H1 (cell line): ENCODE measurements at places on chromosomes 3 and 15.

- no peak for DNase-seq
These were observed 117.2 kb downstream of the TLE3 start for GRCh38 chr15:69980341-69981059.

DNA sequence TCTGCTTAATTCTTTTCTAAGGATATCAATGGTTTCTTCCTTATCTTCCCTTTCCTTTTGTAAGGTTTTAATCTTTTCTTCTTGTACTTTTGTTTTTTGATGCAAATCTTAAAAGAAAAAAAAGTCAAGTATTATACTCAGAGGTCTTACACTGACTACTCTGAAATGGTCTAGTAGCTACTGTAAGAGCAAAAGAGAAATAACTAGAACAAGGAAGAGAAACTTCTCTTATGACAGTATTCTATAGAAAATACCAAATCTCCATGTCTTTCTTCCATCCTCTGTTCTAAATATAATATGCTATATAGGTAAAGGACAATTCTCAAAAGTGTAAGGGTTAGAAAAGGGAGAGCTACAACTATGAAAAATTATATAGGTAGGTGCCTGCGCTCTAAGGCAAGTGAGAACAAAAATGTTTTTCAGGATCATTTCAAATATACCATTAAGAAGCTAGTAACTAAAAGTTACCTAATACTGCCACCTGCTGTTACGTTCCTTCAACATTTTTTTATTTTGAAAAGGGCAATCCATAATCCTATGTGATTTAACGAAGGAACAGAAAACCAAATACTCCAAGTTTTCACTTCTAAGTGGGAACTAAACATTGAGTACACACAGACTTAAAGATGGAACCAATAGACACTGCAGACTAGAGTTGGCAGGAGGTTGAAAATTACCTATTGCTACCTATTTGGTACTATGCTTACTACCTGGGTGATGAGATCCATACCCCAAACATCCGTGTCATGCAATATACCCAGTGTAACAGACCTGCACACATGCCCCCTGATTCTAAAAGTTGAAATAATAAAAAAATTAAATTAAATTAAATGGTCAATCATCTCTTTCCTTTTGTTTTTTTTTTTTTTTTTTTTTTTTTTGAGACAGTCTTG lies 36.7 kb downstream of the CIP2A start:
- DNase-seq: no peak

DNA sequence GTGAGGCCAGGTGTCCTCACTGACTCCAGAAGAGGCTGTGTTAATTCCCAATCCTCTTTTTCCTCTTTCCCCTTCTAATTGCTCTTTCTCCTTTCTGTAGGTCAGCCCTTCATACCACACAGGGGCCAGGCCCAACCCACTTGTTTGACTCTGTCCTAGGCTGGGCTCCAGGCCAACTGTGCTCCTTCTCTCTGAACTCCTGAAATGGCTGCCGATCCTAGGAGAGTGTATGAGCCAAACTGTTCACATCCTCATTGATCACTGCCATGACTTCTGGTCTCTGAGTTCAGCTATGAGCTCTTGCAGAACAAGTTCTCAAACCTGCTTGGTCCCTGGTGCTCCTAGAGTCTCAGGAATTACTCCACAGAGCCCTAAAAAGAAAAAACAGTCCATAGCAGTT lies 145.1 kb downstream of the VGLL4 start:
- no peak for DNase-seq

GRCh38 chr3:98812851-98813374 lies 49.8 kb downstream of the ST3GAL6 start:
- no peak for DNase-seq

DNA sequence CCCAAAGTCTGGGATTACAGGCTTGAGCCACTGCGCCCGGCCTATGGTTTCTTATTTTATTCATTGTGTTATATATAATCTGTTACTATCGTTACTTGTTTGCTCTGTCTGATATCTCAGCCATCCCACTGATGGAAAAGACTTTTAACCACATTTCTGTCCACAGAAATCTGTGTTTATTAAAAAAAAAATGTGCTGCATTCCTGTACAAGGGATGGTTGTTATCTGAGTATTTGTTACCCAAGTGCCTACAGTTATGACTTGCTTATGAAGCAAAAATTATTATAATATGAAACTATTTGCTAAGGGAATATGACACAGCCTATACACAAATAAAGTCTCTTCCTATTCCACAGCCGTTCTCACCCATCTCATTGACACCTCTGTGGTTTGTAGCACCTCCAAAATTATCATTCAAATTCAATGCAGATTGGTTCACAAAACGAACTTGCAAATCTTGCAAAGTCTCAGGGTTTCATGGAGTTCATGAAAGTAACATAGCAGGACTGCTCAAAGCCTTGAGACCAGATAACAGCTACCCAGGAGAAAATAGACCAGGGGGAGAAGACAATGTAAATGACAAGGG lies 47.4 kb upstream of the UBE2E1 start:
- no peak for DNase-seq

GRCh38 chr15:91231703-91232102 lies 131.6 kb downstream of the SV2B start:
- no peak for DNase-seq

- no peak for DNase-seq
These were observed 175.3 kb downstream of the UACA start for GRCh38 chr15:70587896-70588567.

DNA sequence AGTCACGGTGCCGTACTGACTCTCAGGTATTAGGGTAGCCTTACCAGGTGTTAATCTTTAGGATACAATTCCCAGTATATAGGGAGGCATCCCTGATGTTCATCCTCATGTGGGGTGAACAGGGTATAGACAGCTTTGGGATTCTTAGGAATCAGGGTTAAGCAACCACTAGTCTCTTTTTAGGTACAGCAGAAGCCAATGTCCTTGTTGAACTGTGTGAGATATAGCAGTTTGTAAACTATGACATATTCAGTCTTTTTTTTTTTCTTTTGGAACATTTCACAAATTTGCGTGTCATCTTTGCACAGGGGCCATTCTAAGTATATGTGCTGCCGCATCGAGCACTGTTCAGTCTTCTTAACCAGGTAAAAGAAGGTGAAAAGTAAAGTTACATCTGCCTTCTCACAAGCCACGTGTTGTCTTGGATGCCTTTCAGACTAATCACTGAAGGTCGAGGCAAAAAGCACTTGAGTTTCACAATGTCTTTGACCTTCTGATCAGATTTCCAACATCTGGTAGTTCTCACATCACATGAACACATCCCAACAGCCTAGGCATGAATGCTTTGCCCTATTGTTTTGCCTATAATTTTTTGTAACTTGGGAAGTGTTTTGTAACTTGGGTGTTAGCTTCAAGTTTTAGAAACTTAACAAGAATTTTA lies 17.2 kb downstream of the TSEN2 start:
- DNase-seq: no peak

GRCh38 chr3:52073490-52073889 lies 17.1 kb upstream of the DUSP7 start:
- DNase-seq: no peak

DNA sequence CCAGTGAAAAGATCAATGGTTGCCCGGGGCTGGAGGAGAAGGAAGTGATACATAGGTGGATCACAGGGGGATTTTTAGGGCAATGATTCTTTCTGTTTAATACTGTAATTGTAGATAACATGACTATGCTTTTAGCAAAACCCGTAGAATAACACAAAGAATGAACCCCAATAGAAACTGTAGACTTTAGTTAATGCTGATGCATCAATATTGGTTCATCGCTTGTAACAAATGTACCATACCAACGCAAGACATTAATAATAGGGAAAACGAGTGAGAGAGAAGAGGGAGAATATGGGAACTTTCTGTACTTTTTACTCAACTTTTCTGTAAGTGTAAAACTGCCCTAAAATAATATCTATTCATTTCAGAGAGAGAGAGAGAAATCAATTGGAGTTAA lies 383.3 kb upstream of the ATP11B start:
- no peak for DNase-seq

DNA sequence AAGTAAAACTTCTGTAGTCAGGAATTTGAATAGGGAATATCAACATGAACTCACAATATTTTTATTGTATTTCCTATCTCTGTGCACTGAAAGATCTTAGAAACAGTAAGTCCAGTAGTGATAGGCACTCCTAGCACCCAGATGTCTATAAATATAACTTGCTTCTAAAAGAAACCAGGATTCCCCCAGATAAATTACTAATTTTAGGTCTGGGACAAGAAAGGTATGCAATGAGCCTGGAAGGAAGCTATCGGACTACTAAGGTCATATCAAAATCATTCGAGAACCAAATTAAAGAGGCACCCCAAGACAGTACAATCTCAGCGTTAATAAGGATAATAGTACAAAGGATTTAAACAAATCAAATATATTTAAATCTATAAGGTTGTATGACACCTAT lies 47.4 kb downstream of the CLDN18 start:
- no peak for DNase-seq

- DNase-seq: no peak
These were observed 9.4 kb downstream of the NAA50 start for GRCh38 chr3:113736548-113737089.

DNA sequence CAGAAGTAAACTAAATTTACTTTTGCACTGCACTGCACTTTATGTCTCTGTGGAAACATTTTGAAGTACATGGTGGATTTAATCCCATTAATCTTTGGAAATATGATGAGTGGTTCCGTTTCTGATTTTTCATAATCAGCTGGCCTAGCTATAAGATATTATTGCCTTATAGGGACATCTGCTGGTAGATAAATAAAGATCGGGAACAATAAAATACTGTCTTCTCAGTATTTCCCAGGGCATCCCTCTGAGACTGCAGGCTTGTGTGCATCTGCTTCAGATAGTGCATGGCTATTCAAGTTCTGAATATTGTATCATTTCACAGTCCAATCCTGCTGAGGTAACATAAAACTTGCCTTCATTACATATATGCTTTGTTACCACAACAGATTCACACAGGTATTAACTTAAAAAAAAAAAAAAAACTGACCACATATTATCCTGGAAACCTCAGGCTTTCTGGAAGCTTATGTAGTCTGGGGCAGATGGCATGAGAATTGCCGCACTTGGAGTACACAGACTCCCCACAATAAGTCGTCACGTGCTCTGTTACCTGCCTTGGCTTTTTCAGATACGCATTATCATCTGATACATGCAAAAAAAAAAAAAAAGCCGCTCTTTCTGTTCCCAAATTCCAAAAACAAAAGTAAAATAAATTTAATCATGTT lies 330.8 kb upstream of the AGTR1 start:
- no peak for DNase-seq

- DNase-seq: no peak
These were observed 574 bp downstream of the NGRN start for GRCh38 chr15:90266061-90266431.

GRCh38 chr3:103170651-103171050 lies 735.8 kb downstream of the ZPLD1 start:
- no peak for DNase-seq

- DNase-seq: no peak
These were observed 387.5 kb downstream of the NLGN1 start for GRCh38 chr3:173785004-173785403.

GRCh38 chr3:42705058-42705767 lies 2.6 kb upstream of the HHATL start:
- DNase-seq: no peak

DNA sequence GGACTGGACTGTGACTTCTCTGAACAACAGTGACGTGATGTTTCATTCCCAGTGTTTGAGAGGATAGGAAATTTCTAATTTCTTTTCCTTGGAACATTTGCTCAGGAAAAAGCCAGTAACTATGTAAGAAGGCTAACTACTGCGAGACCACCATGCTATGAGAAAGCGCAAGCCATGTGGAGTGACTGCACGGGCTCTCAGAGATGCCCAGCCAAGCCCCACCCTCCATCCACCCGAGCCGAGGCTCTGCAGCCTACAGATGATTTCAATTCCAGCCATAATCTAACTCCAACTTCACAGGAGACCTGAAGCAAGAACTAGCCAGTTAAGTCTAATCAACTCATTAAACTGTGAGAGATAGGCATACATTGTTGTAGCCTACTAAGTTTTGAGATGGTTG lies 124.3 kb downstream of the GREM1 start:
- DNase-seq: no peak

DNA sequence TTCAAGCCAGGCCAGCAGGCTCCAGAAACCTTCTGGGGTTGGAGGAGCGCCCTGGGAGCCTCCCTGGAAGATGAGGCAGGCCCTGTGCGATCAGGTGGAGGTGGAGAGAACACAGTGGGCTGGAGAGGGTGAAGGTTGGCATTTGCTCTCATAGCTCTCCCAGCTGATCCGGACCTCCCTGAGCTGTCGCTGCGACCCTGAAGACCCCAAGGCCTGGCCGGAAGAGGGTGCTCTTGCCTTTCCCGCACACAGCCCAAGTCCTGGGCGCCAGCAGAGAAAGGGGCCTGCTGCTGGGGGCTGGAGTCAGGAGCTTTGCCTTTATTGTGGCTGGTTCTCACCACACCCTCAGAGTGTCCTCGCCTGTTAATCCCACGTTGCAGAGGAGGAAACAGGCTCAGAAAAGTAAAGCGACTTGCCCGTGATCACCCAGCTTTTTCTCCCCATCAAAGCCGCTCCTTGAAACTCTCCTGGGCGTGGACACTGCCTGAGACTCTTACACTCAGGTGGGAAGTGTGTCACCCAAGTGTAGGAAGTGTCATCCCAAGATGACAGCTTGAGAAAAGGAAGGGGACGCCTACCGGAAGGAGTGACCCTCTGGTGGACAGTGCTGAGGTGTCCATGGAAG lies 8.6 kb upstream of the RPL29 start:
- no peak for DNase-seq

GRCh38 chr15:50501815-50502214 lies 44.7 kb downstream of the USP50 start:
- DNase-seq: no peak

- DNase-seq: no peak
These were observed 13.5 kb downstream of the SLCO3A1 start for GRCh38 chr15:91866971-91867372.

DNA sequence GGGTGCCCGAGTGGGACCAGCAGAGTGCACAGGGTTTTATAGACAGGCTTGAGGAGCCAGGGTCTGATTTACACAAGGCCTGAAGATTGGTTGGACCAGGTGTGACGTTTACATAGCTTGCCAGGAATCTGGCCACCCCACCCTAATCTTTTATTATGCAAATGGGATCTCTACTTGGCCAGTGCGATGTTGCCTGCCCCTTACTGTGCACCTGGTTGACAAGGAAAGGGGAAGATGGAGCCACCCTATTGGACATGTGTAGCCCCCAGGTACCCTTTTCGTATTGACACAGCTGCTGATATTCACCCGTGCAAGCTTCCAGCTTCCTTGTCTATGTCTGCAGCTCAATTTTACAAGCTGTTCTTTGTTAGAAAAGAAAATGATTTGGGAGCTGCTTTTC lies 132.0 kb downstream of the ARNT2 start:
- DNase-seq: no peak

- DNase-seq: no peak
These were observed 43.8 kb upstream of the ARHGEF3 start for GRCh38 chr3:56845505-56845904.

DNA sequence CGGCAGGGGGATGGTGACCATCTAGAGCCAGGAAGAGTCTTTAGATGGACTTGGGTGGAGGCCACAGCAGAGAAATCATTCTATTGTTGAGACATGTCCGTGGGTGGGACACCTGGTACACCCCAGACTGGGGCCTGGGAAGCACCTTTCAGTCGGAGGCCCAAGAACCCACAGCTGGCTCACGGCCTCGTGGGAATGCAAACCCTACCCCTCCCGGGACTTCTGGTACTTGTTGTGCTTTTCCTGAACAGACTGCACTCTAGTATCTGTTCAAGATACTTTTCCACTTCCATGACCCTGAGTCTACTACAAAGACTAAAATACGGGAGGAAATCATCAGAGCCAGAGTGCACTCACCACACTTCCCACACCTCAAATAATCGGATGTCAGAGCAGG lies 60.7 kb downstream of the BDH1 start:
- no peak for DNase-seq
